ENCODE measurements at places on chromosomes 13 and 19.

- no peak for DNase-seq
Measured at GRCh38 chr13:98853771-98854221, 101.3 kb upstream of the SLC15A1 start.

GRCh38 chr19:40907968-40908735 lies 26.1 kb upstream of the CYP2A7 start:
- no peak for DNase-seq

DNA sequence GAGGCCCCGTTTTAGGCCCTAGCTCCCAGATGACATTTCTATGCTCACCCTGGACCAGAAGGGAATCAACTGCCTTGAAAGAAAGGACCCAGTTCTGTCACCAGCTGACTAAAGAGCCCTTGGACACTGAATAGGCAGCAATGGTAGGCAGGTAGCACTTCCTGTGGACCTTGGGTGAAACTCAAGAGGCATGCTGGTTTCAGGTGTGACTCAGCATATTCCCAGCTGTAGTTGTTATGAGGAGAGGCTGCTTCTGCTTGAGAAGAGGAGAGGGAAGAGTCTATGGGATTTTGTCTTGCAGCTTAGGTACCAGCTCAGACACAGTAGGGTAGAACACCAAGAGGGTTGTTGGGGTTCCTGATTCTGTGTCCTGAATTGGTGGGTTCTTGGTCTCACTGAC lies 37.9 kb upstream of the HTR2A start:
- DNase-seq = no peak

- no peak for DNase-seq
Measured at GRCh38 chr13:25988661-25989060, 63.2 kb downstream of the SHISA2 start.

DNA sequence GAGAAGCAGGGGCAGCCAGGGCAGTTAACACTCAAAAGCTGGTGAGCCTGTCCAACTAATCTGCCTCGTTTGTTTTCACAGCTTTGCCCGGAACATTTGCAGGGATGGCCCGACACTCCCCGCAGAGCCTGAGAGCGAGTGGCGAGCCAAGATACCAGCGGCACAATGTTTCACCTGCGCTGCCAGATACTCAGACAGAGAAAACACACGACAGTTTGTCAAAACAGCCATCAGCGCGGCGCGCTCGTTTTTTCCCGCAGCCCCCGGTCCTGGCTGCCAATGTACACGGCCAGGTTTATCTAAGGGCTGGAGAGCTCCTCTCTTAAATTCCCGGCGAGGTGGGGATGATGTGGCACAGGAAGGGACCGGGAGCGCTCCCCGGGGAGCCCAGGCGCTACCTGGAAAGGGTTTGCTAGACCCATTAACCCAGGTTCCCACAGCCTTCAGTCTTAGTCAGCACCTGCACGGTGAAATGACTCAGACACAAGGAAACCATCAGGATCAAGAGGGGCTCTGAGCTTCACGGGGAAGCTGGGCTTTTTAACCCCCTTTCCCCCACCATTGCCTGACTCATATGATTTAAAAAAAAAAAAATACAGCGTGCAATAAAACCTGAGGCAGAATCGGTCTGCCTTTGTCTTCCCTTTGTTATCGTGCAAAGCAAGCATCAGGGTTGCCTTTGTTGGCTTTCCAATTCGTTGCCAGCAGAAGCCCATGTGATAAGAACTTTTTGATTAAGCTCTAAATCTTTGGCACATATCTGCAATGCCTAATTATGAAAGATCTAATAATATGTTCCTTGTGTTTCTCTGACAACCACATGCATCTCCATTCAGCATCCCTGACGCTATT lies 186.2 kb downstream of the EFNB2 start:
- DNase-seq = no peak

GRCh38 chr13:108313382-108313781 lies 43.9 kb downstream of the TNFSF13B start:
- no peak for DNase-seq

DNA sequence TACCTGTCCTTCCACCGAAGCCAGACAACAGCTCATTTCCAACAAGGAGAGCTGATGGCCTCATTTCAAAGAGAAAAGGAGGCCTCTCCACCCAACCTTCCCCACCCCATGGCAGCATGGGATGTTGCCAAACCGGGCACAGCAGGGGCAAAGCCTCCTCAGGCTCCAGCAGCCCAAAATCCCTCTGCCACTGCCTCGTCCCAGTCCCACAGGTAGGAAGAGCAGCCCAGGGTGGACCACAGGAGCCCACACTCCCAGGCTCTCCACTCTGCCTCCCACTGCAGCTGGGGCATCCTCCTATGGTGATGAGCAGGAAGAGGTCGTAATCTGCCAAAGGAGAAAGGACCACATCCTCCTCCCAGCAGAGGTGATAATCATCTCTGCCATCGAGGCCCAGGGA lies 50.9 kb downstream of the PEPD start:
- no peak for DNase-seq

- no peak for DNase-seq
Measured at GRCh38 chr13:64488731-64489130, 2741.4 kb downstream of the PCDH9 start.

DNA sequence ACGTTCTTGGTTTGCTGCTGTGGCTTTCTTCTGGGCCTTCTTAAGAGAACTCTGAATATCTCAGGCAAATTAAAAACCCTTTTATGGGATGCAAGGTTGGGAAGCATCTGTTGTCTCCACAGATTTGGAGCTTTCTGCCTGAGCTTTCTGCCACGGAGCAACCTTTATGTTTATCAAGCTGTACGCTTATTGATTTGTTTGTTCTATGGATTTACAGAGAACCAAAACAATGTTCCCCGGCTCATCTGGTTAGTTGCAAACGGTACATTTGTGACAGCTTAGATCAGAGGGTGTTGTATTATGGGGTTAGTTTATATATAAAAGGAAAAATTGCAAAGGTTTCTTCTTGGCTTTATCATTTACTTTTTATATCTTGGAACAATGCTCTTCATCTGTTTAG lies 479.6 kb downstream of the DIAPH3 start:
- DNase-seq = no peak

DNA sequence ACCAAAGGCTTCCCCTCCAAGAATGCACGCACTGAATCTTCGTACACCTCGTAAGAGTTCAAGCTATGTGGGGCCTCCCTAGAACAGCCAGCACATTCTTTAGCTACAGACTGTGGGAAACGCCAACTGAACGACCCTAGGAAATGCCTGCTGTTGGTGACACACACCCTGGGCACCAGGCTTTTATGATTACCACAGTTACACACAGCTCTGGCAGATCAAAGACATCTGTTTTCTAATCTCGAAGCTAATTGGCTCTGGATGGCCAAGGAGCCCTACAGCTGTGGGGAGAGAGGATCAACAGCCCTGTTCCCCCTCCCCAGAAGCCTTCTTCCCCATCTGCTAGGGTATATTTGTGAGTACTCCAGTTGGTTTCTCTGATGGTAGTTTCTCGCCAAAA lies 123.0 kb downstream of the COL4A1 start:
- DNase-seq = no peak

- DNase-seq = no peak
Measured at GRCh38 chr19:39497701-39497995, 1.1 kb upstream of the DLL3 start.

DNA sequence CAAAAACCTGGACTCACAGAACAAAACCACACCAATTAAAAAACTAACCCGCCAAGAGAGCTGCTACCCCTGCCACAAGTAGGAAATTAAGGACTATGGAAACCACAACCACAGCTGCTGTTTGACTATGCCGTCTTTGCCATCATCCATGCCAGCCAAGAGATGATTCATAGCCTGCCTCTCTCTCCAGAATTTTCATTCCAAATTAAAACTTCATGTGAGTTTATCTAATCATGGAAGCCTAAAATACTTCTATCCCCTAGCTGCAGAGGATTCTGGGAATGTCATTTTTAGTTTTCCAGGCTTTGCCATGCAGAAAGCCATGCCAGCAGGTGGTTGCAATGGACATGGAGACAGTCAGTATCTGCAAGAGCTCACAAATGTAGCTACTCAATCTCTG lies 27.6 kb upstream of the GTF2F2 start:
- no peak for DNase-seq

GRCh38 chr13:62924395-62924794 lies 1508.7 kb upstream of the PCDH20 start:
- DNase-seq = no peak

- DNase-seq = no peak
Measured at GRCh38 chr13:33934951-33935371, 117.0 kb downstream of the RFC3 start.

DNA sequence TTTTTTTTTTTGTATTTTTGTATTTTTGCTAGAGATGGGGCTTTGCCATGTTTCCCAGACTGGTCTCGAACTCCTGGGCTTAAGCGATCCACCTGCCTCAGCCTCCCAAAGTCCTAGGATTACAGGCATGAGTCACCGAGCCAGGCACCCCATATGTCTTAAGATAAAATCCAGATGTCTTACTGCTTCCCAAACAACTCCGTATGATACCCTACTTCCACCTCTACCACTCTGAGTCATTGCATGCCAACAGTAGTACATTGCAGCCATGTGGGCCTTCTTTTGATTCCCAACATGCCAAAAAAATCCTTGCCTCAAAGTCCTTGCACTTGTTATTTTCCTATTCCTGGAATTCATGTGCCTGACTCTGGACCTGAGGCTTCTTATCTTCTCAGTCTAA lies 799.2 kb downstream of the GPC5 start:
- no peak for DNase-seq

GRCh38 chr13:104779311-104779993 lies 1713.2 kb upstream of the SLC10A2 start:
- DNase-seq = no peak

GRCh38 chr13:113849546-113849945 lies 14.3 kb downstream of the GAS6 start:
- no peak for DNase-seq

GRCh38 chr13:62635161-62635560 lies 1219.5 kb upstream of the PCDH20 start:
- DNase-seq = no peak

- no peak for DNase-seq
Measured at GRCh38 chr19:44689290-44690130, 9.4 kb upstream of the CEACAM16 start.

GRCh38 chr13:36841391-36841790 lies 22.4 kb downstream of the RFXAP start:
- no peak for DNase-seq

- DNase-seq = no peak
Measured at GRCh38 chr19:46704379-46705076, 12.4 kb downstream of the PRKD2 start.

- DNase-seq = no peak
Measured at GRCh38 chr19:3407556-3408516, 41.5 kb downstream of the NFIC start.

DNA sequence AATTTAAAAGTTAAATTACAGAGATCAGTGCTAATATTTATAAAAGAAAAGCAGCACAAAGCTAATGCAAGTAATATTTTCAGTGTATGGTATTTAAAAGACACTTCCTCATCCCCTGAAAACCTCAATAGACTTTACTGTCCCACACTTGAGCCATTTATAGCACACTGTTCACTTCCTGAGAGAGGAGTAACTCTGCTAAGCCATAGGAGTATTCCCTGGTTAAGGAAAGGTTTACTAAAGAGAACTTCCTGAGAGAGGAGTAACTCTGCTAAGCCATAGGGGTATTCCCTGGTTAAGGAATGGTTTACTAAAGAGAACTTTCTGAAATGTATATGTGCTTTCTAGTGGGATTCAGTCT lies 159.4 kb downstream of the NHLRC3 start:
- no peak for DNase-seq

DNA sequence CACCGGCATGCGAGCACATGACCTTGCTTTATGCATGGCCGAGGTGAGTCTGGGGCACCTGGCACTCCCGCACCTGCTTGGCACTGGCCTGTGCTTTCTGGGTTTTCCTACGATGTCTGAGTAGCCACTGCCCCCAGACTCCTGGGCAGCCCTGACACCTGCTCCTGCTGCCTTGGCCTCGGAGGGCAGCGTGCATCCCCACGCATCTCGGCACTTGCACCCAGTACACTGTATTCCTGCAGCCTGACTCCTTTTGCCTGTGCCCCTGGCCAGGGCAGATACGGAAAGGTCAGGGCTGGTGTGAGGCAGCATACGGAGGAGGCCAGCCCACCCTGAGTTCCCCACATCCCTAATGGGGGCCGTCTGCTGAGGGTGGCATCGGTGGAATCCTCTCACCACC lies 340.6 kb downstream of the TEX29 start:
- no peak for DNase-seq

DNA sequence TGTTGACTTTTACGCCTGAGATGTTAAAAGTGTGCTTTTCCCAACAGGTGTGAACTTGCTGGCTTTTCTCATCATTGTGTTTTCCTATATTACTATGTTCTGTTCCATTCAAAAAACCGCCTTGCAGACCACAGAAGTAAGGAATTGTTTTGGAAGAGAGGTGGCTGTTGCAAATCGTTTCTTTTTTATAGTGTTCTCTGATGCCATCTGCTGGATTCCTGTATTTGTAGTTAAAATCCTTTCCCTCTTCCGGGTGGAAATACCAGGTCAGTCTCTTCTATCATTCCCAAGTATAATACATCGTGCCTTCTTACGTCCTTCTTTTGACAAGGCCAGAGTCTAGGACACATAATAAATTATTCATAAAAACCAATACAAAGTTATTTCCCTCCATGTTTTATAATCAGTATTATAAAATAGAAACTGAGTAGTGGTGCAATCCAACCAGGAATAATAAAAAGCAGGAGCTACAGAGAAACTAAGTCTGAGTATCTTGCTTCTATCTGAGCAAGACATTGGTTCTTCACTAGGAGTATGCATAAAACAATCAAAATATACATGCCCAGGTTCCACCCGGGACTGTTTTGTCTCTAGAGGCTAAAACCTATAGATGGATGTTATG lies 57.9 kb downstream of the RXFP2 start:
- no peak for DNase-seq

DNA sequence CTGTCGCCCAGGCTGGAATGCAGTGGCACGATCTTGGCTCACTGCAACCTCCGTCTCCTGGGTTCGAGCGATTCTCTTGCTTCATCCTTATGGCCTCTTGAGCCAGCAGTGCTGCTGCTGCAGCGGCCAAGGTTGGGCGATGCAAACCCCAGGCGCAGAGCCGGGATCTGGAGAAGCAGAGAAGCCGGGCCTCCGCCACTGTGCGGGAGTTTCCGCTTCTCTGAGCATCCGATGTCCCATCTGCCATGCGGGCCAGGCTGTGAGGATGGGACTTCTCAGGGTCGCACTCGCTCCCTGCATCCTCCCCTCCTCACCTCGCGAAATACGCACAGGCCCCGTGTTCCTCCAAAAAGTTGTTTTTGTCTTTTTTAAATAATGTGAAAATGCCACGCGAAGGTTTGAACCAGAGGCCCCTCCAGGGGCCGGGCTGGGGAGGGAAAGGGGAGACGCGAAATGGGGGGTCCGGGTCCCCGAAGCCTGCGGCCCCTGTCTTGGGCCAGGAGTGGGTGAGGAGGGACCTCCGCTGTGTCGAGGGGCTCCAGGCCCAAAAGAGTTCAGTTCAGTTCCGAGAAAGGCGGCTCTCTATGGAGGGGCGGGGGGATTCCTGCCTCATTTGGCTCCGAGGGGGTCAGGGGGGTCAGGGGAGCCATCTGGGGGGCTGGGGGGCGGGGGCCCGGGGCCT lies 15.9 kb downstream of the CYTH2 start:
- DNase-seq = no peak

DNA sequence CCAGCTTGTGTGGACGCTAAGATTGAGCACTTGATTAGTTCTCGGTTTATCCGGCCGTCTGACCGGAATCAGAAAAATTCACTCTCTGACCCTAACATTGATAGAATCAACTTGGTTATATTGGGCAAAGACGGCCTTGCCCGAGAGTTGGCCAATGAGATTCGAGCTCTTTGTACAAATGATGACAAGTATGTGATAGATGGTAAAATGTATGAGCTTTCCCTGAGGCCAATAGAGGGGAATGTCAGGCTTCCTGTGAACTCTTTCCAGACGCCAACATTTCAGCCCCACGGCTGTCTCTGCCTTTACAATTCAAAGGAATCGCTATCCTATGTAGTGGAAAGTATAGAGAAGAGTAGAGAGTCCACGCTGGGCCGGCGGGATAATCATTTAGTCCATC lies 59.6 kb downstream of the ARHGAP35 start:
- DNase-seq = no peak

Data from cerebellar nuclear complex (tissue), 1 donor.